CD4-positive, alpha-beta T cell treated with Interleukin-17A for 4 hours (primary cell): ENCODE measurements at places on chromosomes 2 and 18.

GRCh38 chr18:67386032-67386431 is 130.5 kb downstream of the DSEL start:
- DNase-seq: no peak

DNA sequence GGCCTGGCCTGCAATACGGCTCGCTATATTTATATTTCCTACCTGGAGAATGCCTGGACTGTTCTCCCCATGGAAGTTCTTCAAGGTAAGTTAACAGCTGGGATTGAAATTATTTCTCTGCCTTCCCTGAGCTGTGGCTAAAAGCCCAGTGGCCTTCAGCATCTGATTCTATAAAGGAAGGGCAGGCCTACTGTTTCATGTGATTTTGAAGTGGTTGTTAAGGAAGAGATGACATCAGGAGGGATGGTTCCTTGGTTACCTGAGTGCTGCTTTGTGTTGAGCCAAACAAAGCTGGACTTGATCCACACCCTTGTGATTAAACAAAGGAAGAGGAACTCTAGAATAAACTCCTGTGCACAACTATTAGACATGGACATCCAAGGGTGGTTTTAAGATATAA is 61.6 kb downstream of the MFSD6 start:
- DNase-seq: no peak

DNA sequence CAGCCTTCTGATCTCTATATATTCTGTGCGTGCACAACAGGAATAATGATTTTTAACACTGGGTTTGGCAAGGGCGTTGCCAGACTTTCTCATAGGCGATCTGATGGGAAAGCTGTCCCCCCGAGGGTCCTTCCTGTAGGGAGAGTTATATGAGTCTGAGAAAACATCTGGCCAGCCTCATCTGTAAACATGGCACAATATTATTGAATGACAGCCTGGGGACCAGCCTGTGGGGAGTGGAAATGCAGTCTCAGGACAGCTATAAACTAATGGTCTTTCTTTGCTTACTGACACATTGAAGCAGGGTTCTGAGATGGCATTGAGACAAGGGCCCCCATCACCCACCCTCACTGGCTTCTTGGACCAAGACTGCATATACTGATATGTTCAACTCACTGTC is 62.5 kb downstream of the CTIF start:
- no peak for DNase-seq

DNA sequence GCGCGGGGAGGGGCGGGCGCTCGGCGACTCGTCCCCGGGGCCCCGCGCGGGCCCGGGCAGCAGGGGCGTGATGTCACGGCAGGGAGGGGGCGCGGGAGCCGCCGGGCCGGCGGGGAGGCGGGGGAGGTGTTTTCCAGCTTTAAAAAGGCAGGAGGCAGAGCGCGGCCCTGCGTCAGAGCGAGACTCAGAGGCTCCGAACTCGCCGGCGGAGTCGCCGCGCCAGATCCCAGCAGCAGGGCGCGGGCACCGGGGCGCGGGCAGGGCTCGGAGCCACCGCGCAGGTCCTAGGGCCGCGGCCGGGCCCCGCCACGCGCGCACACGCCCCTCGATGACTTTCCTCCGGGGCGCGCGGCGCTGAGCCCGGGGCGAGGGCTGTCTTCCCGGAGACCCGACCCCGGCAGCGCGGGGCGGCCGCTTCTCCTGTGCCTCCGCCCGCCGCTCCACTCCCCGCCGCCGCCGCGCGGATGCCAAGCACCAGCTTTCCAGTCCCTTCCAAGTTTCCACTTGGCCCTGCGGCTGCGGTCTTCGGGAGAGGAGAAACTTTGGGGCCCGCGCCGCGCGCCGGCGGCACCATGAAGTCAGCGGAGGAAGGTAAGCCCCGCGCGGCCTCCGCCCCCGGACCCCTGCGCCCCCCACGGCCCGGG is at the start of gene NFATC1:
Gene NFATC1, plus strand, starts transcription at position 170 of the 644 bp plus-strand sequence. Its CDS starts 295 bp downstream, at position 465.
- peak; percentile 76 for DNase-seq

DNA sequence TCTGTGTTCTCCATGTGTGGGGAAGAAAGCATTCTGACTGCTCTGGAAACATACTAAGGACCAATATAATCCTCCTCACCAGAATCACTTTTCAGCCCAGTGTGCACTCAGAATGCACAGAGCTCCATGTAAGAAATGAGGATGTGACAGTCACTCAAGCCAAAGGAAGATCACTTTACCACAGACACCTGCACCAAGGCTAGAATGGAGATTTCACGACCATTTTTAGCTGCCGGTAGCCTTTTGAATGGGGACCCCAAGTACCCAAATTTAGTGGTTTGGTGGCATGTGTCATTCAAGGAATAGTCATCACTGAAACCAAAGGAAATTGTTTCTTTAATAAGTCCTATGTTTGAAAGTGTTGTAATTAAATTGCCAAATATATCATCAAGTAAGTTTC is 613.2 kb upstream of the ACVR2A start:
- DNase-seq: no peak

GRCh38 chr2:127121776-127122176 is 14.8 kb upstream of the BIN1 start:
- DNase-seq: no peak

DNA sequence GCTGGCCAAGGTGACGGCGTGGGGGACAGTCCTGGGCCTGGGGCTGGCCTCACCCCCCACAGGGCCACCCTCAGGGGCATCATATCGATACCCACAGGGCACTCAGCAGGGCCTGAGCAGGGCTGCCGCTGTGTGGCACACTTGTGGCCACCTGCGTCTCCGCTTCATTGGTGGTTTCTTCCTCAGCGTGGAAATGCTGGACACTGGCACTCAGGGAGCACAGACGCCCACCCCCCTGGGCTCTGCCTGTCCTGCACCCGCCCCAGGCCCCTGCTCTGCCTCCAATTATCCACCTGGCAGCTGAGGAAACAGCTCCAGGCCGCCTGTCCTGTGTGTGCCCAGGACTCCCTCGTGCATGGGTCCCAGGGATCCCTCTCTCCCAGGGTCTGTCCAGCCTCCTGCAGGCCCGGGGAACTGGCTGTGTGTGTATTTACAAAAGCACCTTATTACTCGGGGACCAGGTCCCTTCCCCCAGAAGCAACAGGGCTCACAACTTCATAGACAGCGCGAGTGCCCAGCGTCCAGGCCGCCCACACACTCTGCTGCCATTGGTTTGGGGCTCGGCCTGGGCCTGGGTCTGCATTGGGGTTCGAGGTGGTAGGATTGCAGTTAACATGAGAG is 13.1 kb downstream of the CROCC2 start:
- no peak for DNase-seq

GRCh38 chr2:40760071-40760666 is 308.3 kb upstream of the SLC8A1 start:
- peak; percentile 1 for DNase-seq
